Activated CD4-positive, alpha-beta T cell treated with anti-CD3 and anti-CD28 coated beads, Interleukin-2, amount 10 ng/mL, durations not matched to agents 24 days and 14 days (primary cell): ENCODE measurements at places on chromosomes 16 and 17. TPM values are rescaled to one million over a fixed set of nuclear protein-coding genes. Genes with fewer than 3 reads are reported as not detected.

DNA sequence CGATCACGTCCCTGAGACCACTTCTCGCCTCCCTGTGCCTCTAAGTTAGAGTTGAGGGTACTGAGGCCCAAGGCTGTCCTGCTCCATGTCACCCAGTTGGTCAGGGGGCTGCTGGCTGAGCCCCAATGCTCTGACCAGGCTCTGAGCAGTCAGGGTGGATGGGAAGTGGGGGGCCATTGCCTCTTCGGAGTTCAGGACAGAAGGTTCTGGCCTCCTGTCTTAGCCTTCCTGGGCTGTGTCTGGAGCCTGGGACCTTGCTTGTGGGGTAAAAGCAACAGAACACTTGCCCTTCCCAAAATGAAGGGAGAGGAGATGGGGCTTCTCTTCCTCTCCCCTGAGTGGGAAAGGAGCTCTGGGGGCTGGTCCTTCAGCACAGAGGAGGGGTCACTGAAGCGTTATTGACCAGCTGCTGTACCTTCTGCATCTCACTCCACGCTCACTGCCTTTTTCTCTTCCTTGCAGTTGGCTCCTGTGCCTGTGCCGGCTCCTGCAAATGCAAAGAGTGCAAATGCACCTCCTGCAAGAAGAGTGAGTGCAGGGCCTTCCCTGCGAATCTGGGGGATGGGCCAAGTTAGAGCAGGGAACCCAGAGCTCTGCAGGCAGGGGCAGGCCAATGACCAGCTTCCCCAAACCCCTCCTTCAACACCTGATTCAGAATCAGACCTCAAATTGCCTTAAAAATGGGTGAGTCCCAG, 580 bp downstream of the MT1X start:
- no peak for DNase-seq
- H3K27ac ChIP-seq = peak overlapping the region; percentile 93
- peak overlapping the region; percentile 94 for H3K4me3 ChIP-seq
- no peaks in the 10 kb centered on the region for H3K27me3 ChIP-seq
- peaks cover 21% of the 10 kb centered on the region for H3K4me1 ChIP-seq
- peaks cover 7% of the 10 kb centered on the region for H3K36me3 ChIP-seq

GRCh38 chr16:57115514-57116182, 23.3 kb downstream of the CPNE2 start:
- DNase-seq = no peak
- peaks cover 2% of the 10 kb centered on the region for H3K4me1 ChIP-seq
- H3K27ac ChIP-seq = no peak overlapping the region
- no peak overlapping the region for H3K4me3 ChIP-seq
- no peaks in the 10 kb centered on the region for H3K27me3 ChIP-seq

- no peak overlapping the region for H3K27ac ChIP-seq
- no peaks in the 10 kb centered on the region for H3K4me1 ChIP-seq
- H3K36me3 ChIP-seq = no peaks in the 10 kb centered on the region
- no peak overlapping the region for H3K4me3 ChIP-seq
- no peak for DNase-seq
Measured at GRCh38 chr17:77312786-77313599, 172.2 kb downstream of the SEC14L1 start.

The SPATA22 gene
- total RNA-seq = not detected in 2 replicates

GRCh38 chr16:86251682-86252081, 258.6 kb upstream of the FOXF1 start:
- H3K4me3 ChIP-seq = no peak overlapping the region
- no peak overlapping the region for H3K27ac ChIP-seq
- no peak for DNase-seq
- no peaks in the 10 kb centered on the region for H3K27me3 ChIP-seq

DNA sequence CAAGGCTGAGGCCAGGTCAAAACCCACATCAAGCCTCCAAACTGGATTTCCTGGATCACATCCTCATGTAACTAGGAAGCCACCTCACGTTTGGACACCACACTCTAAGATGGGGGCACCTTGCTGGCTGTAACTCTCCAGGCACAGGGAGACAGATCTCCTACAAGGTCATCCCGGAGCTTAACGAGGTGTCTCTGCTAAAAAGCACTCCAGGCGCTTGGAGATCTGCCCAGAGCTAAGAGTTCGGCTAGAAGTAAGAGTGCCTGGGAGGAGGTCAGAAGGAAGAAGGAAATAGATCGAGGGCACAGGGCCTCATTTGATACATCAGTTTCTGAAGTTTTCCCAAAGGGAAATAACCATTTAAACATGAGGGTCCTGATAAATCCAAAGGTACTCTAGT, 15.9 kb downstream of the PSMB3 start:
- peaks cover 2% of the 10 kb centered on the region for H3K4me1 ChIP-seq
- no peak overlapping the region for H3K27ac ChIP-seq
- DNase-seq = no peak
- H3K36me3 ChIP-seq = peaks cover 73% of the 10 kb centered on the region

The SOX15 gene
- 0.43 TPM in 1 of 2 replicates, not detected in the other for total RNA-seq

The ARRB2 gene
- total RNA-seq = 189 and 193 TPM in 2 replicates

GRCh38 chr17:31580706-31581490, 189.4 kb downstream of the RAB11FIP4 start:
- DNase-seq = no peak
- H3K27me3 ChIP-seq = no peaks in the 10 kb centered on the region
- no peak overlapping the region for H3K4me3 ChIP-seq
- no peak overlapping the region for H3K27ac ChIP-seq
- H3K36me3 ChIP-seq = no peaks in the 10 kb centered on the region

DNA sequence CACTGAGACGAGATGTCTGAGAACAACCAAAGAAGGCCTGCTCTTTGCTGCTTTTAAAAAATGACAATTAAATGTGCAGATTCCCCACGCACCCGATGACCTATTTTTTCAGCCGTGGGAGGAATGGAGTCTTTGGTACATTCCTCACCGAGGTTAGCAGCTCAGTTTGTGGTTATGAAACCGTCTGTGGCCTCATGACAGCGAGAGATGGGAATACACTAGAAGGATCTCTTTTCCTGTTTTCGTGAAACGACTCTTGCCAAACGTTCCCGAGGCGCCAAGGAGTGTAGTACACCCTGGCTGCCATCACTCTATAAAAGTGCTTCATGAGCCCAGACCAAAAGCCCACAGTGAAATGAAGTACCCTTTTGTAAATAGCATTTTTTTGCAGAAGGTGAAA, 87.8 kb downstream of the CRISPLD2 start:
- H3K4me3 ChIP-seq = no peak overlapping the region
- H3K27me3 ChIP-seq = no peaks in the 10 kb centered on the region
- no peak for DNase-seq
- peaks cover 2% of the 10 kb centered on the region for H3K4me1 ChIP-seq
- no peaks in the 10 kb centered on the region for H3K36me3 ChIP-seq
- no peak overlapping the region for H3K27ac ChIP-seq

The ABCC12 gene
- total RNA-seq = not detected in 2 replicates

The ZNF385C gene
- total RNA-seq = 0.16 TPM in 1 of 2 replicates, not detected in the other

- peaks cover 18% of the 10 kb centered on the region for H3K27me3 ChIP-seq
Measured at GRCh38 chr17:43418441-43419374, 19.9 kb downstream of the ARL4D start.

GRCh38 chr17:41185001-41185400, 290 bp upstream of the KRTAP4-1 start:
- no peaks in the 10 kb centered on the region for H3K4me1 ChIP-seq
- no peak for DNase-seq
- H3K36me3 ChIP-seq = no peaks in the 10 kb centered on the region
- no peak overlapping the region for H3K4me3 ChIP-seq
- H3K27ac ChIP-seq = no peak overlapping the region
- peaks cover 2% of the 10 kb centered on the region for H3K27me3 ChIP-seq

DNA sequence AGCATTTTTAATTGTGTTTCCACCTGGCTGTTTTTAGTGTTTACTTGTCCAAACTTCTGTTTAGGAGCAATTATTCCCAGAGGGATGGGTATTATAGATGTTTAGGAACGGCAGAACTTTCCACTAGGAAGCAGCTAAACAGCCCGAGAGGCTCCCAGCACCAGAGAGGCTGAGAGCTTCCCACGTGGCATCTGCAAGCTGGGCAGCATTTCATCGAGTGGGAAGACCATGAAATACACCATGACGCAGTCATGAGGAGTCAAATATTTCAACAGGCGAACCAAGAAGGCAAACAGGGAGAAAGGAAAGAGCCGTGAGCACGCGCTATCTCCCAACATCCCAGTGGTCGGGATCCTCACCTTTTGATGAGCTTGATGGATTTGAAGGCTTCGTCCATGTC, 24.1 kb downstream of the TMEM204 start:
- no peak for DNase-seq
- H3K36me3 ChIP-seq = peaks cover 29% of the 10 kb centered on the region
- H3K4me3 ChIP-seq = no peak overlapping the region
- H3K27ac ChIP-seq = peak overlapping the region; percentile 56
- peaks cover 18% of the 10 kb centered on the region for H3K4me1 ChIP-seq

DNA sequence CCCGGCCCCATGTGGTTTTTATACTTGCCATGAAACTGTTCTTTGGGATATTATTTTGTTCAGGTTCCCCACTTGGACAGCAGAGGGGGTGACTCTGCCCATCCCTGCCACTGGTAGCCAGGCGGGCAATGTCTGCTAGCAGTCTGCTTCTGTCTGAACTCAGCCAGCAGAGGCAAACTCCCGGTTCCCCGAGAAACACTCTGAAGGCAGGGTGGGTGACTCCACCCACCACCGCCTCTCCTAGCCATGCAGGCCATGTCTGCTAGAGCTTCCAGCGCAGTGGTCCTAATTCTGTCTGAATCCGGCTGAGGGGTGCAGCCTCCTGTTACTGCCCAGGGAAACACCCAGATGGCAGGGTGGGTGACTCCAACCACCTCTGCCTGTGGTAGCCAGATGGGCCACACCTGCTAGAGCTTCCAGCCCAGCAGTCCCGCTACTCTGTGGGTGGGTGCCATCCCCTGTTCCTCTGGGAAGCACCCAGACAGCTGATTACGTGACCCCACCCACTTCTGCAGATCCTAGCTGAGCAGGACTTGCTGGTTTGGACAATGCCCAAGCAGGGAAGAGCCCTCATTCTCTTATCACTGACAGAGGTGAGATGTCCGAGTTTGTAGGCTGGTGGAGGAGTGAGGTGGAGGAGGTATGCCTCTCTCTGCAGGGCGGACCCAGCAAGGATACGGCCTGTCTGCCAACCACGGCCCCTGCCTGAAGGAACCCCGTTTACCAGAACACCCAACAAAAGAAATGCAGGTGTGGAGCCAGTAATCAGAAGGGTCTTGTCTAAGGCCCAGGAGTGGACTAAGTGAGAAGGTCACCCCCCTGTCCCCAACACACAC, 22.4 kb downstream of the NLRP1 start:
- no peak overlapping the region for H3K4me3 ChIP-seq
- no peak for DNase-seq
- peaks cover 9% of the 10 kb centered on the region for H3K4me1 ChIP-seq

DNA sequence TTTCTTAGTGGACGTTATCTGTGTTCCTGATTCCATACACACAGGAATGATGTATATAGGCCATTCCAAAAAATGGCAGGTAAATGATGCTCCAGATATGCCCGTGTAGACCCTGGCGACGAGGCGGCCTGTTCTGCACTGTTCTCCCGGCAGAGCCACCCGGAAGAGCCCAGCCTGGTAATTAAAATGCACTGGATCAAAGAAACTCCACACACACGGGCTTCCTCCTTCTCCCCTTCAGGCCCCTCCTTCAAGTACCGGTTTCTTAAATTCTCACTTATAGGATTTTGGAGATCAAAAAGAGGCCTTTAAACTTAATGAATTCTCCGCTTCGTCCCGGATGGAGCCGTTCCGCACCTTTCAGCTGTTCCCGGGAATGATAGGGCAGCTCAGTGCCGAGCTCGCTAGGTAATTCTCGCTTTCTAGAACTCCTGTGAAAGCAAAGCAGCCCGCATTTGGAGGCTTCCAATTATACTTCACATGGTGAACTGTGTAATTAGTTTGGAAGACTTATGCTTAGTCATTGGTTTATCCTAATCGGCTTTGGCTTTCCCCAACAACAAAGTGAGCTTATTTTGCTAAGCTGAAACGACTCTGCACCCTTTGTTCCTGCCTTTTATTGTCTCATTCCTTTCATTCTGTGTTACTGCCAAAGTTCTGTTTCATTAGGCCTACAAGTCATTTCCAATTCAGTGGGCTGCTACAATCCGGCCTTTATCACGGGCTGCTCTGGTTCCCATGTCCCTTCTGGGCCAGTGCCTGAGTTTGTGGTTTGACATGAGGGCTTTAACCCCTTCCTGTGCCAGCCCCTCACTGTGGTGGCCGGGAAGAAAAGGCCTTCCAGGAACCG, 150.0 kb downstream of the MSI2 start:
- H3K27ac ChIP-seq = peak overlapping the region; percentile 16
- no peak overlapping the region for H3K4me3 ChIP-seq
- H3K27me3 ChIP-seq = no peaks in the 10 kb centered on the region
- H3K36me3 ChIP-seq = peaks cover 12% of the 10 kb centered on the region

DNA sequence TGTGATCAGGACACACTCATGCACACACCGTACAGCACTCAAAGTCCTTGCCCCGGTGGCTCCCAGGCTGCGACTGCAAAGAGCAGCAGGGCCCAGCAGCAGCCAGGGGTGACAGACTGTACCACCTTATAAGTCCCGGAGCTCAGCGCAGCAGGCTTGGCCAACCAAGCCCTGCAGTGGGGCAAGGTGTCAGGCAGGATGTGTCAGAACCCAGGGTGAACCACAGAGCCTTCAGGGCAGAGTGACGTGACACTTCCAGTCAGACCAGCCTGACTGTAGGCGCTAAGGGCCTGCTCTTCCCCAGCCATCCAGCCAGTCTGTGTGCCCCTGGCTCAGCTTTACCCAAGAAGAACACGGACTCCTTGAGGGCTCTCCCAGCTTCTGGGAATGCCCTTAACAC, 204.1 kb downstream of the COPRS start:
- H3K27me3 ChIP-seq = peaks cover 11% of the 10 kb centered on the region
- H3K27ac ChIP-seq = no peak overlapping the region
- DNase-seq = peak; percentile 63

DNA sequence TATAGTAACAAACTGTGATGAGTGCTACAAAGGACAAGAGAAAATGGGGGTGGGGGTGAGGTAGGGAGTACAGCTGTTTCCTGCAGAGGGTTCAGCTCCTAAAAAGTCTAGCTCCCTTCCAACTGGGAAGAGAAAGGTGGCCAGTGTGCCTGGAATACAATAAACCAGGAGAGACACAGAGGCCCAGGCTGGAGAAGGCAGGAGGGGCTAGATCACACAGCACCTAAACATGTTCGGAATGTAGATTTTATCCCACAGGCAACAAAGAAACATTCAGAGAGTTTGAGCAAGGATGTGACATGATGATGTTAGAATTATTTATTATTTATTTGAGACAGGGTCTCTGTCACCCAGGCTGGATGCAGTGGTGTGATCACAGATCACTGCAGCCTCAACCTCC, 10.2 kb downstream of the TEX2 start:
- H3K36me3 ChIP-seq = no peaks in the 10 kb centered on the region
- DNase-seq = no peak
- H3K27me3 ChIP-seq = no peaks in the 10 kb centered on the region
- H3K4me1 ChIP-seq = peaks cover 3% of the 10 kb centered on the region

The CALB2 gene
- not detected in 2 replicates for total RNA-seq

DNA sequence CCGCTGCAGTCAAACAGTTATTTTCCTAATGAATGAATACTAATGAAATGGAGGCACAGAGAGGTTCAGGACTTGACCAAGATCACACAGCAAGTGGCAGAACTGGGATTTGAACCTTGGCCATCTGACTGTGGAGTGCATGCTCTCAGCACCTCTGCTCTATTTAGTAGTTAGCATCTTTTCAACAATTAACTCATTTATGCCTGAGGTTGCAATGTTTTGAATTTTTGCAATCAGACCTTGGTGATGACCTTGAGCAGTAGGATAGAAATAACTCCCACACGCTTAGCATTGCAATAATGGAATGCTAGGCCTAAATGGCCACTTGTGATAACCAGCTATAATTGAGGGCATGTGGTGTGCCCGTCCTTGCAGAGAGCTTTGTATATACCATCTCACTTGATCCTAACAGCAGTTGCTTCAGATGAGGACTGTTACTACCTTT, 31.0 kb downstream of the NAGPA start:
- no peaks in the 10 kb centered on the region for H3K4me1 ChIP-seq
- H3K4me3 ChIP-seq = no peak overlapping the region
- H3K27me3 ChIP-seq = no peaks in the 10 kb centered on the region
- no peaks in the 10 kb centered on the region for H3K36me3 ChIP-seq
- no peak for DNase-seq
